Natural killer cell treated with Interleukin-12 subunit alpha and Interleukin-12 subunit beta and Interleukin-15 and Interleukin-18, amount 100 ng/mL, for 72 hours (primary cell): ENCODE measurements at places on chromosomes 5 and 9. TPM values are rescaled to one million over a fixed set of nuclear protein-coding genes. Genes with fewer than 3 reads are reported as not detected.

DNA sequence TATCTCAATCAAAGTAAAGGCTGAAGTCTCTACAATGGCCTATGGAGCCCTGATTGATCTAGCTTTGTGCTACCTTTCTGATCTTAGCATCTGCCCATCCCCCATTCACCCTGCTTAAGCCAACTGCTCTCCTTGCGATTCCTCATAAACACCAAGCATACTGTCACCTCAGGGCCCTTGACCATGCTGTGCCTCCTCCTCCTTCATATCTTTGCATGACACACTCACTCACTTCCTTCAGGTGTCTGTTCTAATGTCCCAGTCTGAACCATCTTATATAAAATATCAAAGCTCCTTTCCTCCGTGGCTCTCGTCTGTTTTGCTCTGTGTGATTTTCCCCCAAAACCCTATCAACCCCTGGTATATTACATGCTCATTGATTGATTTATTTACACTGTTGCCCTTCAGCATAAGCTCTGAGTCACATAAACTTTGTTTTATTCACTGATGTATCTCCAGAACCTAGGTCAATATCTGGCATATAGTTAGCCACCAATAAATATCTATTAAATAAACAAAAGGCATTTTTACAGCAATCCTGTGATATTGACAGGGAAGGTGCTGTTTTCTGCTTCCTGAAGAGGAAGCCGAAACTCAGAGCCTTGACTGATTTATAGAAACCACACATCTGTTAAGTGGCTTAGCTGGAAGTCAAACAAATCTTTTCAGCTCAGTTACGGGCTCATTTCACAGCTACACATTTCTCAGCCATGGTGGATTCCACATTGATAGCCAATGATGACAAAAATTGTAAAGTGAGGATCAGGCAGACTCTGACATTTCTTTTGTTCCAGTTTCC is 103.6 kb downstream of the BOD1 start:
- DNase-seq = no peak

- no peak for DNase-seq
Measured at GRCh38 chr9:137141976-137142936, 3.3 kb downstream of the GRIN1 start.

DNA sequence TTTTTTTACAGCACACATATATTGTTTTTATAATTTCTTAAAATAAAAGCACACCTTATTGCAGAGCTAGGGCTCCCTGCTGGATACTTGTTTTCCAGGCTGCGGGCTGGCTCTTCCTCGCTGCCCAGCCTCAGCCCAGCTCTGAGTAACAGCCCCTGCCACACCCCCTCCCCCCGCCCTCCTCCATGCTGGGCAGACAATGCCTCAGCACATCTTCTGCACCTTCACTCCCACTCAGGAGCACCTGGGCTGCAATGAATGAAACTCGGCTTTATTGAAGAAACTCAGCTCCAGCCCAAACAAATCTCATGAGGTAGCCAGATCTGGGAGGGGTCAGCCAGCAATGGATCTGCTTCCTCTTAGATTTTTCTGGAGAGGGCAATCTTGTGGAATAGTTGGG is 9.5 kb downstream of the IL9 start:
- no peak for DNase-seq

The TJP2 gene
- 5.1 TPM for total RNA-seq

DNA sequence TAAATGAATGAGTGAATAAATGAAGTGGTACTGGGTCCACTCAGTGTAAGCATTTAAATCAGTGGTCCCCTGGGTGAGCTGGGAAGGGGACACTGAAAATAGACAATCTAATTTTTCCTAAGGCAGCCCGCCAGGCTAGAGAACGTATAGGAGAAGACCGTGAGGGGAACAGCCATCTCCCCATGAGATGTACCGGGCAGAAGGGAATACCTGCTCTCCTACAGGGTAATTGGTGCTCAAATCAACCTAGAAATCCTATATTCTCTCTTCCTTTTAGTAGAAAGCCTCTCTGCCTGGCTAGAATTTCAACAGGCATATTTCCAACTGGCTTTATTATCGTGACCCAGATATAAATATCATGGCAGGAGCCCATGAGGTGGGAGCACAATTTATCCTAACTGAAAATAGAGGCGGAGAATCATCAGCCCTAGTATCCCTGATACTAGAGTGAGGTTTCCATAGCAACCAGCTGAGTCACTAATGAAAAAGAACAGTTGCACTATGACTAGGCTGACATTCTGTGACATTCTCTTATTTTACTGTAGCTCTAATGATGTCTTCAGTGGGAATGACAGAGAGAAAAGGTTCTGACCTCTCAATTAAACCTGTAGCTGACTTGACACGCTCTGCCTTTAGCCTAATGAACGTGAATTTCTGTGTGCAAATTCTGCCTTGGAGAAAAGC is 96.5 kb upstream of the CAST start:
- DNase-seq = no peak

DNA sequence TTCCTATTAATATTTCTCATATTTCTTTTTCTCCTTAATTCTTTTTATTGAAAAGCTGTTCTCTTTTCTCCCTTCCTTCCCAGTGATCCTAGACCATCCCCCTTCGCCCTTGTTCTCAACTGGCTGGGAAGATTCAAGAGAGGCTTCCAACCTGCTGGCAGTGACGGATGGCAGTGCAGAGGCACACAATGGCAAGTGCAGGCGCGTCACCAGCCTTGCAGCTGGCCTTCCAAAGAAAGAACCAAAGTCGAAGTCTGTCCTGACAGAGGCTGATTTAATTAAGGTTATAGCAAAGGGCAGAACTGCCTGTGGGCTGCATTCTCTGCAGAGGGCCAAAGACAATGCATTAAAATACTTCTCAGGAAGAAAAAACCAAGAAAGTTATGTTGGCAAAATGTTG is 7.4 kb downstream of the CEMIP2 start:
- DNase-seq = no peak

The CARTPT gene
- total RNA-seq = not detected

The BHMT2 gene
- not detected for total RNA-seq

The SARDH gene
- total RNA-seq = 0.36 TPM

DNA sequence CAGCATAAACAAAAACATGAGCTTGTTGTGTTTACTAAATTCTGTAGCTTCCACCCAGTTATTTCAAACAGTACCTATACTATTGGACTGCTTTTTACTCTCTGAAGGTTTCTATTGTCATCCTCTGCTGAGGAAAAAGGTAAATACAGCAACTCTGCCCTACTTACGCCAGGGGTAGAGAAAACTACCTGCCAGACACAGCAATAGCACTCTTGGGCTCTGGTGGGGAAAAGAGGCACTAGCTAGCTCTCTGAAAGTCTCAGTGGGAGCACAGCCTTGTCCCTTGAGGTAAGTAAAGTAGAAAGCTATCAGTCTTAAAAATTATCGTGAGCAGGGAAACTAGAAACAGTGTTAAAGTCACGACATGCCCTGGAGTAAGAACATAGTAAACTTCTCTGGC is 3.7 kb downstream of the HCN1 start:
- no peak for DNase-seq

The ARID3C gene
- not detected for total RNA-seq

GRCh38 chr9:135081731-135082130 is 5.7 kb upstream of the OLFM1 start:
- DNase-seq = peak; percentile 35

DNA sequence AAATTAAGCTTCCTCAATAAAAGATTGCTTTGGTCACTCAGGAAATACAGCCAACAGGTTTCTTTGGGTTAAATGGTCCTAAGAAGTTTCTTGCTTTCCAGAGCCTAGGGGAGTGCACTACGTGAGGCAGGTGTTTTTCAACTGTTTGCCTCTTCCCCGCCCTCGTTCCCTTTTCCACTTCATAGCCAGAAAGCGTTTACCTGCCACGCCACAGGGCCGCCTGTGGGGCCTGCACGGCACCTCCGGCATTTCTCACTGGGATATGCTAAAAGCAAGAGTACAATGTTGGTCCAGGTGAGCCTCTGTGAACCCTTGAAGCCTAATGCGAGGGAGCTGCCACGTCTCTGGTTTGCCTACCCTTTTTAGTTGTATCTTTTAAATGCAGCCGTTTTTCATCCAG is 167.6 kb upstream of the OTULINL start:
- DNase-seq = no peak

The URM1 gene
- total RNA-seq = 83.6 TPM

DNA sequence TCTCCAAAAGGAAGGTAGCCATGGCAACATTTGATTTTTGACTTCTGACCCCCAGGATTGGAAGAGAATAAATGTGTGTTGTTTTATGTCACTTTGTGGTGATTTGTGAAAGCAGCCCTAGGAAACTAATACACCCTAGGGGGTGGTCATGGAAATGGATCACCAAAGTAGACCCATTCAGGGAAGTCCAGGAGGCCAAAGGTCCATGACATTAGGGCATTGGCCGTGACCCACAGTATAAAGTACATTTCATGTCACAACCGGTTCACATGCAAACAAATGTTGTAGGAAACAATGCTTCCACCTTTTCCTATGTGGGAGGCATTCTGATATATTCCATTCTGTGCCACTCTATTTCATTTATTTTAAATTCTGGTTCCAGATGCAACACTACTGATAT is 128.4 kb downstream of the ADAMTS12 start:
- no peak for DNase-seq
